ENCODE measurements at places on chromosomes 7 and 10.

DNA sequence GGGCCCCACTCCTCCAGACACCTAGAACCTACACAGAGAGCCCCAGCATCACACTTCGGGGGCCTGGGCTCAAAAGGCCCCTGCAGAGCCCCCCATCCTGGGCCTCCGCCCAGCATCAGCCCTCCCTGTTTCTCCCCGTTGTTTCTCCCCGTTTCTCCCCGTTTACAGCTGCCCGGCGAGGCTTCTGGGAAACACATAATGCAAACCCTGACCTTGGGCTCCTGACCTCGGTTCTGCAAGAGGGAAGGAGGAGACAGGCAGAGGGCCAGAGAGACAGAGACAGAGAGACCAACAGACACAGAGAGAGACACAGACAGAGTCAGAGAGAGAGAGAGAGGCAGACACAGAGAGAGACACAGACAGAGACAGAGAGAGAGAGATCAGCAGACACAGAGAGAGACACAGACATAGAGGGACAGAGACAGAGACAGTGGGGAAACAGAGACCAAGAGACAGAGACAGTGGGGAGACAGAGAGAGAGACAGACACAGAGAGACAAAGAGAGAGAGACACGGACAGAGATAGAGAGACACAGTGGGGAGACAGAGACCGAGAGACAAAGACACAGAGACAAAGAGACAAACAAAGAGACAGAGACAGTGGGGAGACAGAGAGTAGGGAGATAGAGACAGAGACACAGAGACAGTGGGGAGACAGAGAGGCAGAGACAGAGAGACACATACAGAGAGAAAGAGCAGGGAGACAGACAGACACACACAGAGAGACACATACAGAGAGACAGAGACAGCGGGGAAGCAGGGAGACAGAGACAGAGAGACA, 12.5 kb downstream of the VENTX start:
- DNase-seq, result no peak

- DNase-seq, result no peak
Observed at GRCh38 chr10:89887406-89887805, 186.0 kb downstream of the KIF20B start.

DNA sequence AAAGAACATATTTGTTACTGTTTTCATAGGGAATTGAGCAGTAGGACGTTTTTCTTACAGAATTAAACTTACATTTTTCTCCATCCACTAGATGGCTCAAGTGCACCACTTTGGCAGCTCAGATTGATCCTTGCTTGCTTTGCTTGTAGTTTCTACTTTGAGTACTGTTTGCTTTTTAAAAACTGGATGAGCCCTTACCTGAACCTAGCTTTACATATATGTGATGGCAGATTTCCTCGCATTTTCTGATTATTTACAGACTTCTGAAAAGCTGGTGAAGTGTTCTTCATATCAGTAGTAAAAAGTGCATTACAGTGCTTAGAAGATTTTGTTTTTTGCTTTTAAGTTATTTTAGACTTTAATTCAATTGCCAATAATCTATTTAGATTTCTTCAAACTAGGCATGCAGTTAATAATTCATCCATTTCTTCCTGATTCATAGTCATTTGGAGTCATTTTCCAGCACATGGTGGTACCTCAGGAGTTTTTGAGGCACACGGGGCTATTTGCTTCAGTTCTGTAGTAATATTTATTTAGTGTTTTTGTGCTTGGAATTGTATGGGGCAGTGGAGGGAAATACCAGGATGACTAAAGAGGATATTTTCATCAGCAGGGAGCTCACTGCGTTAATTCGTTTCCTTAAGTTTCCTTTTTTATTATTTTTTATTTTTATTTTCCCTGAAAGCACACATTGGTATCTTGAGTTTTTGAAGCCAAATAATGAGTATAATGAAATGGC, 57.3 kb downstream of the MAPK8 start:
- DNase-seq, result peak; percentile 8

GRCh38 chr10:63752318-63752717, 231.1 kb downstream of the REEP3 start:
- no peak for DNase-seq

DNA sequence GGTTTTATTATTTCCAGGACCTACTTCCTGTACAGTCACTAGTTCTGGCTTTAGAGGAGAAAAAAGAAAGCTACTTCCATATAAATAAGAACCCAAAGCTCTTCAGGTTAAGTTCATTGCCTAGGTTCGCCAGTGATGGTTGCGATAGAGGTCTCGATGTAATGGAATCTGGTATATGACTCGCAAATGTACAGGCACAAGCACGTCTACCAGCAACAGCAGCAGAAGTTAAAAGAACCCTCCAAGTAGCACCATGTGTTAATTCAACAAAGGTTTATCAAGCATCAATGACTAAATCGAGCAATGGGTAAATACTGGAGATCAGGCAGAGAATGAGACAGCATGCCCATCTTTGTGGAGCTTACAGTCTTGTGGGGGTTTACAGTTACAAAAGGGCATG, 155.4 kb downstream of the BTAF1 start:
- DNase-seq, result no peak

DNA sequence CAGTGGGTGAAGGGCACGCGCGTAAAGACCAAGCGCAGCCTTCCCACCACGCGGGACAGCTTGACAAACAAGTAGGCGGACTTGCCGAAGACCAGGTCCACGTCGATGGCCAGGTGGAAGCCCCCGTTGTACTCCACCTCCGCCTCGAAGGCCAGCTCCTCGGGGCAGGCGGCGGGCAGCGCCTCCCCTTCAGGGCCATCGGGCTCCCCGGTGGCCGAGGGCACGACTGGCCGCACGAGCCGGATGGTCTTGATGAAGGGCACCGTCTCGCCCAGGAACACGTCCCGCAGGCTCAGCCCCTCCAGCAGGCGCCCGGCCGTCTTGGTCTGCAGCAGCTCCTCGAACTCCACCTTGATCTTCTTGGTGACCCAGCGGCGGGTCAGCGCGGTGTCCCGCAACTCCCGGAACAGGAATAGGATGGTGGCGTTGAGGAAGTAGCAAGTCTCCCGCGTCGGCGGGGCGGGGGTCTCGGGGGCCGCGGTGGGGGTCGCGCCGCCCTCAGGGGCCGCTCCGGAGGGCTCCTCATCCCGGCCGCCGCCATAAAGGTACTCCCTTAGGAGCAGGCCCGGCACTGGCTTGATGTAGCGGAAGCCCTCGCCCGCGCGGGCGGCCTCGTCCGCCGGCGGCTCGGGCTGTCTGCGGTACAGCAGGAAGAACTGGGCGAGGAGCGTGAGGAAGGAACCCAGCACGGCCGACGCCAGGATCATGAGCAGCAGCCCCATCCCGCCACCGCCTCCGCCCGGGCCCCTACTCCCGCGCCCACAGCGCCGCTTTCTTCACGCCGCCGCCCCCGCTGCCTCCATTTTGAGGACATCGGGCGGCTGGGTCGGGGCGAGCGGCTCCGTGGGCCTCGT, 507 bp downstream of the PDZD8 start:
- DNase-seq, result no peak

DNA sequence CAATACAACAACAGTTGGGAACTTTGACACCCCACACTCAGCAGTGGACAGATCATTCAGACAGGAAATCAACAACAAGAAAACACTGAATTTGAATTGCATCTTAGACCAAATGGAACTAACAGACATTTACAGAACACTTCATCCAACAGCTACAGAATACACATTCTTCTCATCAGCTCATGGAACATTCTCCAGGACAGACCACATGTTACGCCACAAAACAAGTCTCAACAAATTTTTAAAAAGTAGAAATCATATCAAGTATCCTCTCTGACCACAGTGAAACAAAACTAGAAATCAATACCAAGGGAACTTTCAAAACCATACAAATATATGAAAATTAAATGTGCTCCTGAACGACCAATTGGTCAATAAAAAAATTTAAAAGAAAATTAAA, 212.3 kb downstream of the DNAJC1 start:
- DNase-seq, result no peak

DNA sequence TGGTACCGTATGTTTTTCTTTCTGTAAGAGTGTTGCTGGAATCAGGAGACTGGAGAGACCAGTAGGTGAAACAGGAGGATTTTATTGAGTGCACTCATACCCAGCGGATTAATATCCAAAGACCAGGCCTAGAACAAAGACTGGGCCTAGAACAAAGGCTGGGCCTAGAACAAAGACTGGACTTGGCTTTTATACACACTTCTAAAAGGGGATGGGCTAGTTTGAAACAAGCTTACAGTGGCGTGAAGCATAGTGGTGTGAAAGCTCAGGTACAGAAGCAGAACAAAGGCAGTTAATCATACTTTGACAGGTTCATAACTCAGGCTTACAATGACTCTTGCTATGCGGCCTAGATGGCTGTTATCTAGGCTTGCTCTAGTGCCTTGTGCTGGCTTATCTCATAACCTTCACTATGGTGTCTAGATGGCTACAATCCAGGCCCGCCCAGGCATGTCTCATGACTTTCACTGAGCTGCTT, 67.7 kb downstream of the TRIM24 start:
- no peak for DNase-seq

DNA sequence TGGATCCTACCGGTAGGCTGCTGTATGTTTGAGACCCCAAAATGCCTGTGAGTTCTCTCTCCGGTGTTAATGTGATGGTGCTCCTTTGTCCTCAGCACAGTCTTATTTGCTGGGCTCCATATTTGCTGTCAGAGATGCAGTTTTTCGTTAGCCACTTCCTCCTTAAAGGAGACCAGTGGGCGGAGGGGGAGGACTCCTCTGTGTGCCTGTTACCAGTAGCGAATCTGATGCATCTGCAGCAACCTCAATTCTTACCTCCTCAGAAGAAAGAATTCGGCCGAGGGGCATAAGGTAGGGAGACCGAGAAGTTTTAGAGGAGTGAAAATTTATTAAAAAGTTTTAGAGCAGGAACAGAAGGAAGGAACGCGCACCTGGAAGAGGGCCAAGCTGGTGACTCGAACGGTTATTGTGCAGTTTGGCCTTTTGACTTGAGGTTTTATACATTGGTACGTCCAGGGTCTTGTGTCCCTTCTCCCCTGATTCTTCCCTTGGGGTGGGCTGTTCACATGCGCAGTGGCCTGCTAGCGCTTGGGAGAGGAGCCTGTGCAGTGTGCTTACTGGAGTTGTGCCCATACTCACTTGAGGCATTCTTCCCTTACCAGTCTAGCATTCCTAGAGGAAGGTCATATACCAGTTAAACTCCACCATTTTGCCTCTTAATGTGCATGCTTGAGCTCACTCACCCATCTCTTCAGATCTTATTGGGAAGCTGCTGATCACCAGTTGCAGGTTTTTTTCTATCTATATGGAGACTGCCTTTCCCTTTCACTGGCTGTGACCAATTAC, 49.5 kb downstream of the GNAI1 start:
- DNase-seq, result no peak

DNA sequence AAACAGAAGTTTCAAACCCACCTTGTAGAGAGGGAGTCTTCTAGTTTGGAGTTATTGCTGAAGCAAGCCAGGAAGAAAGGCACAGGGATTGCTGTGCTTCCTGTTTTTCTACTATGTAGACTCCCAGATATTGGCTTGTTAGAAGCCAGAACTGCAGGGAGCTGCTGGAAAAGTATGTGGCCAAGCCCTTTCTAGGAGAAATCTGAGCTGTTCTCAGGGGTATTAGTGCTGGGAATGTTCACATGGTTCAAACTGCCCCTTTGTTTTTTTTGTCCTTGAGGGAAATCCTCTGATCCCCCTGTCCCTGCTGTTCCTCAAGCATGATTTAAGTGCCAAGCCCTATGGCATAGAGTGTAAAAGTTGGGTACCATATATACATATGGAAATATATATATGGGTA, 184.0 kb downstream of the CCDC7 start:
- no peak for DNase-seq

DNA sequence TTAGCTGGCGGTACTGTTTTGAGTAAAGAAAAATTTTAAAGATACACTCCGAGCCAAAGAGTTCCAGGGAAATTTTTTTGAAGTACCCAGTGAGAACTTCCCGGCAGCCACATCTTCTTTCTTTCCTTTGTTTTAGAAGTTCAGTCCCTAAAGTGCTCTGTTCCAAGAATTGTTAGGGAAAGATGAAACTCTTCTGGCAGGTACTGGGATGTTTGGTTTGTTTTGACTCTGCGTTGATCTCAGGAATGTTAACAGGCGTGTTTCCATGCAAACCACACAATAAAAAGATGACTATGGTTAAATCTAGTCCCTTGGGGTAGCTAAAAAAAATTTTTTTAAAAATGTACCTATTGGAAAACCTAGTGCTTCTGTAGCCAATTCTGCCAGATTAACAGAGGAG, 224.7 kb upstream of the PHYHIPL start:
- no peak for DNase-seq

- DNase-seq, result no peak
Observed at GRCh38 chr7:5421714-5422395, 1.8 kb downstream of the TNRC18 start.

GRCh38 chr10:43820663-43821062, 172.0 kb upstream of the ZNF32 start:
- no peak for DNase-seq

GRCh38 chr7:18343047-18343446, 152.5 kb upstream of the HDAC9 start:
- no peak for DNase-seq

GRCh38 chr7:42345478-42346299, 108.7 kb upstream of the GLI3 start:
- DNase-seq, result no peak

- no peak for DNase-seq
Observed at GRCh38 chr7:80106498-80107113, 28.0 kb upstream of the GNAI1 start.

GRCh38 chr10:119003572-119004289, 25.8 kb upstream of the NANOS1 start:
- no peak for DNase-seq

DNA sequence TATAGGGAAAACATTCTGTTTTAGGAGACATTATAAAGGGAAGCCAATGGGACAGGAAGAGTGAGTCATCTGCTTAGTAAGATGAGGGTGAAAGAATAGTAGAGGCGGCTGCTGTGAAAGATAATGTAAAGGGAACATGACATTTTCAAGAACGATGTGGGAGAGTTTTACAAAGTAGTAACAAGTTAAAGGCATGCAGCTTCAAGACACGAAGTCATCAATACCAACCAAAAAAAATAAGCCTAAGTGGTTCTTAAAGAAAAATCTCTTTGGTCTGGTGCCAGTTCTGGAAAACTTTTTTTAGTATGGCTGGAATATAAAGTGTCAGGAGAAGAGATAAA, 6.1 kb downstream of the GSTO1 start:
- no peak for DNase-seq

DNA sequence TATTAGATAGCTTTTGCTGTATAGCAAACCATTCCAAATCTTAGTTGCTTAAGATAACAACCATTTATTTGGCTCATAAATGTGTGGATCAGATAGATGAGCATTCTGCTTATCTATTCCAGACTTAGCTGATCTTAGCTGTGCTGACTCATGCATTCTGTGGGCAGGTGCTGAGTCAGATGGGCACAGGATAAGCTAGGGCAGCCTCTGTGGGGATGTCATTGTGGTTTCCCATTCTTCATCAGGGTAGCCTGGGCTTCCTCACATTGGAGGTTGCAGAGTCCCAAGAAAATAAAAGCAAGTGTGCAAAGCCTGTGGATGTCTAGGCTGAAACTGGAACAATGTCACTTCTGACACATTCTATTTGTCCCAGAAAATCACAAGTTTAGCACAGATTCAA, 917.0 kb downstream of the TYW1 start:
- DNase-seq, result no peak

GRCh38 chr7:101066141-101066832, 19.0 kb upstream of the TRIM56 start:
- DNase-seq, result no peak

Data from stimulated activated CD8-positive, alpha-beta memory T cell treated with anti-CD3 and anti-CD28 coated beads, Interleukin-12 subunit alpha, Interleukin-12 subunit beta, amount 100 ng/mL, for 1 hour (primary cell).